Tongue (tissue), 3 donors: ENCODE measurements at places on chromosomes 6 and 20.

DNA sequence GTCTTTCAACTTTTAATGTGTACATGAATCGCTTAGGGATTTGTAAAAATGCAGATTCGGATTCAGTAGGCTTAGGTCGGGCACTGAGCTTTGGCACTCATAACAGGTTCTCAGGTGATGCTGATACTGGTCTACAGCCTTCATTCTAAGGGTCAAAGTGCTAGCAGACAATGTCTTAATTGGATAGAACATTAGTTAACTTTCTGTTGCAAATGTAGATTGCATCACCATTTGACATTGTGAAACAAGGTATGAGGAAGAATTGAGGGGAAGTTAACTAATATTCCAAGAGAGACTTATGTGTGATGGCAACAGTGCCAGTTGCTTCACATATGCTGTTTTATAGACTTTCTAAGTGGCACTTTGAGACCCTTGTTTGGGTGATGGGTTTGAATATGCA lies 86.9 kb downstream of the MLIP start:
- DNase-seq = no peak

DNA sequence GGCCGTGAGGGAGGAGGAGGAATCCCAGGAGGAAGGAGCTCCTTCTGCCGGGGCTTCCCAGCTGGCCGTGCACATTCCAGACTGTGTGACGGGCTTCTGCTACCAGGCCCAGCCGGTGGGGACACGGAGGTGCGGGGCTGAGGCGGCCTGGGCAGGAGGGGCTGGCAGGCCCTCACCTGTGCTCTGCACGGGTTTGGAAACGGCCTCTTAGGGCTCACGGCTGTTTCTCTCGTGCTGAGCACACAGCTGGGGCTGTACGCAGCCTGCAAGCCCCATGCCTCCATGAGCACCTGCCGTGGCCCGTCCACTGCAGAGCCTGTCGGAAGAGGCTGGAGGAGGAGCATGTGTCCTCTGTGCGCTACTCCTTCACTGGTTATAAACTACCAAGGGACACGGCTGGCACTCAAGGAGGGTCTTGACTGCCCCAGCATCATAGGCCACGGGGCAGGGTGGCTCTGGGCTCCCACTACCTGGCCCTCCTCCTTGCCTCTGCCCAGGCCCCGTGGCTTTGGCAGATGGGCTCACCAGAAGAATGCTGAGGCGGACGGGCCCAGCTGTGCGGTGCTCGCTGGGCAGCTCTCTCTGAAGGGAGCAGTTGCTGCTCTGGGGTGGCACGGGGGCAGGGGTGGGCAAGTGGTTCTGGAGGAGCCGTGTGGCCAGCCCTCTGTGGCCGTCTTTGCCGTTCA lies 15.8 kb downstream of the NPEPL1 start:
- peak; percentile 81 for DNase-seq

GRCh38 chr20:43271980-43272379 lies 82.3 kb upstream of the PTPRT start:
- DNase-seq = no peak

- DNase-seq = no peak
These were observed 6.6 kb downstream of the HLA-B start for GRCh38 chr6:31350196-31351032.

DNA sequence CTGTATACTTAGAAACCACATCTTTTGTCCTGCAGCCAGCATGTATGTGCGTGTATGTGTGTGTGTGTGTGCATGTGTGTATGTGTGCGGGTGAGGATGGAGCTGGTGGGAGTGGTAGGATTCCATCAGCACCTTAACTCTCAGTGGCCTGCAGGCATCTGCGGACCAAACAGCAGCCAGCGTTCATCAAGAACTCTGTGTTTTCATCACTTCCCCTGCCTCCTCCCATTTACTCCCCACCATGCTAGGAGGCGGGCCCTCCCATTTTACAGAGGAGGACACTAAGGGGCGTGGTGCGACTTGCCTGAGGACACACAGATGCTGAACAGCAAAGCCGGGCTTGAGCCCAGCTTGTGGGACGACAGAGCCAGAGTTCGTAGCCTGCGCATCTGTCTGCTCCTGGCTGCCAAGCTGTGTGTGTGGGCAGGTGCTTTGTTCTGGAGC lies 8.9 kb downstream of the VSTM2L start:
- peak; percentile 95 for DNase-seq

GRCh38 chr6:2038092-2038491 lies 207.3 kb downstream of the GMDS start:
- DNase-seq = peak; percentile 53

DNA sequence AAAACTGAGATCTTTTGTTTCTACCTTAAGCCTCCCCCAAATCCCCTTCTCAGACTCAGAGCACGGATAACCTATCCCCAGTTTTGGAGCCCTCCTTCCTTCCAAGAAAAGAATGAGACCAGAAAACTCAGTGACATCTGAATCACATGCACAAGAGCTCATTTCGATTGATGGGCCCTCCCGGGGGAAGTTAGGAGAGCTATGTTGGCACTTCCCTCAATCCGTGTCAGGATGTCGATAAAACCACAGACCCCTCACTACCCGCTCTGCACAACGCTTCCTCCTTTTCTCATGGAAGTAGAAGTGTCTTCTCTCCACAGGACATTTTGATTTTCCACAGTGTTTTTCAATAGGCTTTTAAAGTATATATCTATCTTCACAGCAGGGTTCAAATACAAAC lies 332.4 kb downstream of the HACE1 start:
- no peak for DNase-seq

GRCh38 chr20:41080866-41081265 lies 52.2 kb downstream of the TOP1 start:
- no peak for DNase-seq

GRCh38 chr6:21596145-21596948 lies 2.8 kb downstream of the SOX4 start:
- DNase-seq = peak; percentile 80

- peak; percentile 28 for DNase-seq
These were observed 81.9 kb upstream of the CCDC28A start for GRCh38 chr6:138691595-138692057.

DNA sequence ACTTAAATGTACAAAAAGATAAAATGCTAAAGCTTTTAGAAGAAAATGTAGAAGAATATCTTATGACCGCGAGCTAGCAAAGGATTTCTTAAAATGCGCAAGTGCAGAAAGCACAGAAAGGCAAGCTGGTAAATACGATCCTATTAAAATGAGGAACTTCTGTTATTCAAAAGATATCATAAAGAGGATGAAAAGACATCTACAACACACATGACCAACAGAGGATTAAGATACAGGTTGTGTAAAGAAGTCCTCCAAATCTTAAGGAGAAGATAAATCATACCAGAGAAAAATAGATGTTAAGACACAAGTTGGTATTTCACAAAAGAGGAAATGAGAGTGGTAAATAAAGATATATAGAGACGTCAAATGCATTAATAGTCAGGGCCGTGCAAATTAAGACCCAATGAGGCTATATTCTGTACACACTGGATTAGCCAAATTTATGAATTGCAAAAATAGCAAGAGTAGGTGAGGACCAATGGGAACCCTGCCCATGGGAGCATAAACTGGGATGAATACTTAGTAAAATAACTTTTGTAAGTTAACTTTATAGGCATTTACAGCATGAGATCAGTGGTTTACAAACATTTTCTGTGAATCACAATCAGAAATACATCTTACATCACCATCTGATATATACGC lies 23.0 kb downstream of the APCDD1L start:
- no peak for DNase-seq

DNA sequence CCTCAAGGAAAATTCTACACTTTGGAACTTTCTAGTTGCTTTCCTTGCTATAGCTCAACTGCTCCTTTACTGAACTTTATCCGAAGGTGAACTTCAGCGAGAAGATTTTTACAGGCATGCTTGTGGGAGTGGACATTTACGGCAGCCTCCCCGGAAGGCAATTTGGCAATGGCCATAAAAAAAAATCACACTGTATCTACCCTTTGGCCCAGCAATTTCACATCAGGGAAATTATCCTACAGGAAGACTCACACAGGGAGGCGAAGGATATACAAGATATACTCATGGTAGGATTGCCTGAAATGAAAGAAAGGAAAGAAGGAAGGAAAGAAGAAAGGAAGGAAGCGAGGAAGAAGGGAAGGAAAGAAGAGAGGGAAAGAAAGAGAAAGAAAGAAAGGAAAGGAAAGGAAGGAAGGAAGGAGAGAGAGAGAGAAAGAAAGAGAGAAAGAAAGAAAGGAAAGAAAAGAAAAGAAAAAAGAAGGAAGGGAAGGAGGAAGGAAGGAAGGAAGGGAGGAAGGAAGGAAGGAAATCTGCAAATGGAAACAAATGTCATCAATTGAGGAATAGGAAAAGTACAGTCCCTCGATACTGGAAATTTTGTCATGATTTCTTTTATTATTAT lies 25.7 kb downstream of the OVOL2 start:
- DNase-seq = no peak

DNA sequence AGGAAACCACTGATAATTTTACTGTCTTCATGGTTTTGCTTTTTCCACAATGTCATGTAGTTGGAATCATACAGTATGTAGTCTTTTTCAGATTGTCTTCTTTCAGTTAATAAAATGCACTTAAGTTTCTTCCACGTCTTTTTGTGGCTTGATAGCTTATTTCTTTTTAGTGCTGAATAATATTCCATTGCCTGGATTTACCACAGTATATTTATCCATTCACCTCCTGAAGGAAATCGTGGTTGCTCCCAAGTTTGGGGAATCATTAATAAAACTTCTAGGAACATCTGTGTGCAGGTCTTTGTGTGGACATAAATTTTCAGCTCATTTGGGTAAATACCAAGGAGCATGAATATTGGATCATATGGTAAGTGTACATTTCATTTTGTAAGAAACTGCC lies 38.8 kb upstream of the ZNFX1 start:
- DNase-seq = no peak

- DNase-seq = no peak
These were observed 543.4 kb downstream of the CD83 start for GRCh38 chr6:14660806-14661579.

DNA sequence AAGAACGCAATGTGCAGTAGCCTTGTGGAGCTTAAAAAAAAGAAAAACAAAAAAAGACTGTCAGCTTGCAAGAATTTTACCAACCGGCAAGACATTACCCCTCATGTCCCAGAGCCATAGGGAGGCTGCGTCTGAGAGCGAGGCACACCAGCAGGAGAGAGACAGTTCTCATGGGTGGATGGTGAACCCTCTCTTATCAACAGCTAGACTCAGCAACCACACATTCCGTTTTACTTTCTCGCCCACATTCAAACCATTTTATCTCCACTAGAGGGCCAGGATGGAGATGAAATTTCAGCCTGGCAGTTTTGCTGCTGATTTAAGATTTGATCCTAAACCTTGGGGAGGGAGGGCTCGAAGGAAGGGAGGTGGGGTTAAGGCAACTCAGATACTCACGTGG lies 247.0 kb downstream of the ATXN1 start:
- peak; percentile 65 for DNase-seq

DNA sequence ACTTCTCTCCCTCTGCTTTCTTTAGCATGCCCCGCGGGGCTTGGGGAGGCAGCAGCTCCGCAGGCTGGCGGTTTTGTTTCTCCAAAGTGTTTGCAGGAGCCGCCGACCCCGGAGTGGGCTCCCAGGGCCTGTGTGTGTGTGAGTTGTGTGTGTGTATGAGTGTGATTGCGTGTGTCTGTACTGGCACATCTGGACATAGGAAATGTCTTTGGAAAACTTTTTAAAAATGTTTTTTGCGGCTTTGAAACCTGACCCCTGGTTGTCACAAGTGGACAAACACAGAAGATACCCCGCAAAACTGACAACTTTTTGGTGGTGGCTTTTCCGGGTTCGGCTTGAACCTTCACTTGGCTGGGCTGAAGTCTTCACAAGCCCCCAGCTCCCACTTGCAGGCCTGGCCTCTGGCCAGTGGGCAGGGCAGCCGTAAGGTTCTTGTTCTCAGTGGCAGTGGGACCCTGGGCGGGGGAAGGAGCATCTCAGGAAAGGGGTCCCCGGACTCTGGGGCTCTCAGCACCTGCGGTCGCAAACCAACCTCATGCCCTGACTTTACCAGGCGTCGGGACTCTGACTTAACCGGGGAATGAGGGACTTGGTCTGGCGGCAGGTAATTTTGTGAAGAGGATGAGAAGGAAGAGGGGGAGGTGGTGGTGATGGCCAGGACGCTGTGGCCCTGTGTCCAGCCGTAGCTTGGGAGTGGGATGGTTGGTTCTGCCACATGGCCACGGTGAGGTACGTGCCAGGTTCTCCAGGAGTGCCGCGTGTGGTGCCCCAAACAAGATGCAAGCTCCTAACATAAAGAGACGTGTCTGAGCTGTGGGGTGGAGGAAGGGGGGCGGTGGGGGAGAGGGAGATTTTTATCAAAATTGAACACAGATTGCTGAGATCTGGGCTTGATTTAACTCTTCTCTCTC lies 619 bp downstream of the DAAM2 start:
- peak; percentile 61 for DNase-seq

DNA sequence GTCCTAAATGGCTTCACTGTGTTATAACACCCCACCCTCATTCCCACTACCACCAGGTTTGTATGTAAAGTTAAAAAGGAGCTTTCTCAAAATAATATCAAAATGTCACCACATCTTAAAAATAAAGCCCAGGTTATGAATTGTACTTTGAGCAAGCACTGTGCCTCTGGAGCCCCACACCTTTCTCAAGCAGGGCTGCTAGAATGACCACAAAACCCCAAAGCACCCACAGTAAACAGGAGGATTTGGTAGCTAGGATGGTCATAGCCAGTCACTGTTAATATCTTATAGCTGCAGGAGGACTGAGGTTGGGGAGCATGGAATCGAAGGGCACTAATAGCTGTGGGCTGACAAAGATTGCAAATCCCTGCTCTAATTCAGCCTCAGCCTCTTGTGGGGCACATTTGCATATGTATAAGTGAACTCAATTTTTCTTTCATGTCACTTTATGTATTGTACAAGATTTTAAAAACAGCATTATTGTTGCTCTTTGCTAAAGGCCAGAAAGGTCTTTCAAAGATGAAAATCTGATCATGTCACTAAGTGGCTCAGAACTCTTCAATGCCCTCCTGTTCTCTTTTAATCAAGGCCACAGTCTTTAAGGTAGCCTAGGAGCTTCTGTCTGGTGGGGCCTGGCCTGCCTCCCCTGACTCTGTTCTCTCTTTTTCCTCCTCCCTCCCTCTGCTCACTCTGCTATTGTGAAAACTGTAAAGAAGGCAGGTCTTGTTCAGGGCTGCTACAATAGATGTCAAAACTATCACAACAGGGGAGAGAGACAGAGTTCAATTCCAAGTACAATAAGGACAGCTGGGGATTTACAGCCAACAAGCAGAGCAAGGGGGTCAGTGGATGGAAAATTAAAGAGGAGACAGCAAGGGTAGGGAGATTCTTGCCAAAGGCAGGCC lies 101.6 kb downstream of the TMEM200A start:
- no peak for DNase-seq

- no peak for DNase-seq
These were observed 209.7 kb upstream of the SUPT3H start for GRCh38 chr6:45587229-45588060.

GRCh38 chr6:53361549-53362031 lies 12.8 kb upstream of the ELOVL5 start:
- no peak for DNase-seq
